ENCODE measurements at places on chromosomes 6 and 20.

DNA sequence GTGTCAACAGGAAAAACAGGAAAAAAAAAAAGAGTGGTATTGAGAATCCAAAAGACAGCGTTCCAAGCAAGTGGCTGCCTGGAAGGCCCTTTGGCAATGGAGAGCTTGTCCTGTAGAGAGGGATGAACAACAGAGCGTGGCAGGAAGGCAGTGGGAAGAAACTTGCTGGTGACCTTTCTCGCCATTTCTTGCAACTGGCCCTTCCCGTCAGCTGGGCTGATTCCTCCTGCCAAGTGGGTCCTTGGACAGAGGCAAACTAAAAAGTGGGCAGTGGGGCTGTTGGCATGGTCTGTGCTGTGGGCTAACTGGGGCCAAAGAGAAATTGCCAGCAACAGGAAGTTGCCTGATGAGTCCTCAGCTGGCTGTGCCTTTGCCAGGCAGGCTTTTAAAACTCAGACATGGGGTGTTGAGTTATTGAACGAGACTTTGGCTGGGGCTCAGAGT, 43.9 kb upstream of the CLDN20 start:
- DNase-seq: no peak

DNA sequence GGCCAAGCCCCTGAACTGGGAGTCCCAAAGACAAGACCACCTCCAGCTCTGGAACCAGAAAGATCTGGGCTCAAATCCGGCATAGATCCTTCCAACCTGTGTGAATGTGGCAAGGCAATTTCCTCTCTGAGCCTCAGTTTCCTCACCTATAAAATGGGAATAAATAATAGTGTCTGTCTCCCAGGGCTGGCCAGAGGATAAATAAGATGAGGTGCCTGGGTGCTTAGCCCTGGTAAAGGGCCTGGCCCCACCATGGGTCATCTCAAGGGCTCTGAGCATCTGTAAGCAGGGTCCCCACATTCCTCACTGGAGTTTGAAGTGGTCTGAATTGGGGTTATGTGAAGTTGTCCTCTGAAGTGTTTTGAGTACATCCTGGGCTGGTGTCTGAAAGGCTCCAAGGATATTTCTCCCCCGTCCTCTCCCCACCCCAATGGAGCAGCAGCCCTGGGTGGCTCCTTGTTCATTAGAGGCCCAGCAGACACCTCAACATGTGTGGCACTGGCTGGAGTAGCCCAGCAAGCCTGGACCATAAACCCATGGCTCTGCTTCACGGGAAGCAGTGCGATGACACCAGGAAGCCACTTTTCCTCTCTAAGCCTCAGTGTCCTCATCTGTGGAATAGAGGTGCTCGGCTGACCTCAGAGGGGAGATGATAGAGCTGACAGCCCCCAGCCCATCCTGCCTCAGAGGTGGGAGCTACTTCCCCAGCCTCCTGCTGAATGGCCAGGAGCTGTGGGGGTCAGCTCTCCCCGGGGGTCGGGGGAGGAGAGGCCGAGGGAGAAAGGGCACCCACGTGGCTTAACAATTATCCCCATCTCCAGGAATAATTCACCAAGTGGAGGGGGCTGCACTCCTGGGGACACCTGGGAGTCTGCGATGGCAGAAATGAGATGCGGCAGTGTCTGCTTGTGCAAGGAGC, 48.0 kb downstream of the HNF4A start:
- DNase-seq: no peak

DNA sequence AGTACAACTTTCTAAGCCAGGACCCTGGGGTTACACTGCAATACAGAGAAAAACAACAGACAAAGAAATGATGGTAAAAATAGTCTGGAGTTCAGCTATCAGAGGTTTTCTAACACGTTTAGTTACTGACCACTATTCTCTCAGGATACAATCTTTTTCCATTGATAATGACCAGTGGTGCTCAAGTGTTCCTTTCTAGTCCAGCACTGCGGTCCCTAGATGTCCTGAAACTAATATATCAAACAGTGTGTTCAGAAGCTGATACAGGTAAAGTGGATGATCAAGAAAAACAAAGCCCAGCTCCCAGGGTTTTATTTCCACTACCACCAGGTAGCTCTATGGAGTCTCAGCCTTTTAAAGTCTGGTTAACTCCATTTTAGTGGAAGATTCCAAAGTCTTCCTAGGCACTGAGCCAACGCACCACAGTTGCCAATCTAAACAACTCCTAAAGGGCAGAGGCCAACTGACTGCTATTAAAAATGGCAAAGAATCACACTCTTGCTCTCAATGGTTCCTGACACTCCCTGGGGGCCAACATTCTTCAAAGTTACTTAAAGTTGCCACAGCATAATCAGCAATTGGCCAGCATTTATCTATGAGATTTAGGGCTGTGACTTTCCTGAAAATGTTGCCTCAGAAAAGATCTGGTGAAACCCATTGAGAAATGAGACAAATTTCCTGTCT, 38.2 kb downstream of the DZANK1 start:
- DNase-seq: no peak

DNA sequence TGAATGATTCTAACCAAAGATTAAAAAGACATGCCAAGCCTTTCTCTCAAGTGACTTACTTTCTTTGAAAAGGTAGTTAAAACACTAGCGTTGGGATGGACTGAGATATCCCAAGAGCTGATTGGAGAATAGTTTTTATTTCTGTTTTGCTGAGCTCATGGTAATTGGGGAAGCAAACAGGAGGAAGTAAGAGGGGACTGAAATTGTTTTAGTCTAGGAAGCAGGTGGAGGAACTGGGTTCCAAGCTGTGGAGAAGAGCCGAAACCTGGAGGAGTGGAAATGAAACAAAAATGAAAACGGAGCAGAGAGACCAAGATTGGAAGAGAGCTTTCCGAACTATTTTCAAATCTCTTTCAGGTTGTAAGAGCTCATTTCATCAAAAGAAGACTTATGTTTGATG, 59.9 kb upstream of the TENT5A start:
- DNase-seq: no peak

DNA sequence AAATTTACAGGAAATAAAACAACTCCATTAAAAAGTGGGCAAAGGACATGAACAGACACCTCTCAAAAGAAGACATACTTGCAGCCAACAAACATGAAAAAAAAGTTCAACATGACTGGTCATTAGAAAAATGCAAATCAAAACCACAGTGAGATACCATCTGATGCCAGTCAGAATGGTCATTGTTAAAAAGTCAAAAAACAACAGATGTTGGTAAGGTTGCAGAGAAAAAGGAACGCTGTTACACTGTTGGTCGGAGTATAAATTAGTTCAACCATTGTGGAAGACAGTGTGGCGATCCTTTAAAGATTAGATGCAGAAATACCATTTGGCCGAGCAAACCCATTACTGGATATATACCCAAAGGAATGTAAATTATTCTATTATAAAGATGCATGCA, 858.0 kb upstream of the FLRT3 start:
- DNase-seq: no peak

GRCh38 chr20:25309395-25310267, 61.7 kb downstream of the PYGB start:
- DNase-seq: no peak

DNA sequence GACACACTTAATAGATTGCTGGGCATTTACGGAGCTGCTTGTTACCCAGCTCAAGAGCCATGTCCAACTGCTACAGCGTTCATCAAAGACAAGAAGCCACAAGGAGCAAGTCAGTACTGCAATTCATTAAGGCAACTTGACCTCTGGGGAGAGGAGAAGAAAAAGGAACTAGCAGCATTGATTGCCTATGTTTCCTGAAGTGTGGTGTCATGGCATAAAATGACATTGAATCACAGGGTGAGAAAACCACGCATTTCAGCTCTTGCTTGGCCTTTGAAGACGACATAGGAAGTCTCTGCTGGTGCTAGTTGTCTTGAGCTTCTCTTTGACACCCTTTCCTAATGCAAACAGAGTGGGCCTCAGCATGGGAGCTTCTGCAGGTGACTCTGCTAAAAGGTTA, 139.1 kb downstream of the CDH26 start:
- DNase-seq: no peak

DNA sequence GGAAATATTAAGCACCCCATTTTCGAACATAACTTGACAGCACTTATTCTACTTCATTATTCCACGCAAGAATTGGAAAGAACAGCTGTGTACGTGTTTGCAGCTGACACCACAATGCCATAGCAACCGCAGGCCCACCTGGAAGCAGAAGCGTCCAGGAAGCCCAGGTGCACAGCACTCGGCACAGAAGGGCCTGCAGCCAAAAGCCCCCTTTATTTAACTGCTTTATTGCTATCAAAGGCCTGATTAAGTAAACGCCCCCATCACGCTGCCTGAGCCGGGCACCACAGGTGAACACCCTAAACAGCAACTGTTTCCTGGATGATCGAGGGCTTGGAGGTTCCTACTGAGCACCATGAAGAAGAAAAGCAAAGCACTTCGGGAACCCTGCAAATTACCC, 6.3 kb downstream of the TAF4 start:
- no peak for DNase-seq

DNA sequence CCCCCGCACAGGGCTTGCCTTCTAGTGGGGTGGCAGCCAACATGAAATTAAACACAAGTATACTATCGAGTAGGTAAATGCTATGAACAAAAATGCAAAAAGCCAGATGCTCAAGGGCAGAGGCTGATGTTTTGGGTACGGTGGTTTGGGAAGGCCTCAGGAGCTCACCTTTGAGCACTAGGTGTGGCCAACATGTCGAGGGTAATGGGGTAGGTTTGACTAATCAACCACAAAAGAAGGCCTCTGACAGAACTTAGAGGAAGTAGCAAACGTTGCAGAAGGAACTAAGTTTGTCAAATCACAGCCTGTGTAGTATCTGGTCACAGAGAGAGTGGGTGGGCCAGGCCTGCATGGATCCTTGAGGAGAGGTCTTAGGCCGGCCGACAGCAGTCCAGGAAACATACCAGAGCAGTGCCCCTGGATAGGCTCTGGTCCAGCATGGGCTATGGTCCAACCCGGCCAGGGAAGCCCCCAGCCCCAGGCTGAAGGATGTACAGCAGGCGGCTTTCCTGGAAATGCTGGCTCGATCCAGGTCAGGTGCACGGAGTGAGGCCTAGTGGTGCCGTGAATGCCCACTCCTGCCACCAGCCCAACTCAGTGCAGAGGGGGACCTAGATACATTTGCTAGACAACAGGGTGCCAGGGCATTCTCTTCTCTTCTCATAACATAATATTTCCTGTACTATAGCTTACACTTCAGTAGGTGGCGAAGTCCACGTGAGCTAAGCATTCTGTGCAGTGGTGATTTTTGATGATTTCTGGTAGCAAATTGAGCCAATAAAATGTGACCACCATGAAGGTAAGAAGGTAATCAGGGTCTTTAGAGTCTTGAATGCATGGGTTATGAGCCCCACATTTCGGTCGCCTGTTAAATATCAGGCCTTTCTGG, 56.3 kb upstream of the CD93 start:
- DNase-seq: no peak

GRCh38 chr20:62900692-62901584, 25.4 kb downstream of the DIDO1 start:
- DNase-seq: no peak

GRCh38 chr6:48037946-48038345, 73.1 kb downstream of the PTCHD4 start:
- DNase-seq: no peak

- DNase-seq: no peak
Observed at GRCh38 chr20:50674138-50674825, 17.1 kb downstream of the RIPOR3 start.

GRCh38 chr20:10468340-10468845, 33.3 kb downstream of the SLX4IP start:
- DNase-seq: no peak

DNA sequence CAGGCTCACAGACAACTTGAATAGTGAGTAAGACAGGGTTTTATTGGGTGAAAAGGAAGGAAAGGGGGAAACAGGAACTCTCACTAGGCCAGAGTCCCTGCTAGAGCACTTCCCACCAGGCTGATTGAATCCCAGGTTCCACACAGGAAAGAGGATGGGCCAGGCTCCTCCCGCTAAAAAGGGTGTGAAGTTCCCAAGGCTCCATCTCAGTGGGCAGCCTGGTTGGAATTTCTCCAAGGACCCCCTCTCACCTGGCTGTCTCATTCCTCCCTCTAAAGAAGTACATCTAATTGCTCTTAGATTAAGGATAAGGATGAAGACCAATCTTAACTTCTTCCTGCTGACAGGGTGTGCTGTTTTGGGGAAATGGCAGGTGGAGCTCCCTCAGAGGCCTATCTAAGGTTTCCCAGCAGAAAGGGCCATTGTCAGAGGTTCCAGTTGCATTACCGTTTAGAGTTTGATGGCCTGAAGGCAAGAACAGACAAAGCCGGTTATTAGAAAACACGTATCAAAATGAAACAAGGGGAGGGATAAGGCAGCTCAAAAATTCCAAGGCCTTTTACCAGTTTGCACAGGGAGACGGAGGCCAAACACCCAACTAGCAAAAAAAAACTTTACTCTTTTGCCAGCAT, 21.5 kb downstream of the COL19A1 start:
- no peak for DNase-seq

DNA sequence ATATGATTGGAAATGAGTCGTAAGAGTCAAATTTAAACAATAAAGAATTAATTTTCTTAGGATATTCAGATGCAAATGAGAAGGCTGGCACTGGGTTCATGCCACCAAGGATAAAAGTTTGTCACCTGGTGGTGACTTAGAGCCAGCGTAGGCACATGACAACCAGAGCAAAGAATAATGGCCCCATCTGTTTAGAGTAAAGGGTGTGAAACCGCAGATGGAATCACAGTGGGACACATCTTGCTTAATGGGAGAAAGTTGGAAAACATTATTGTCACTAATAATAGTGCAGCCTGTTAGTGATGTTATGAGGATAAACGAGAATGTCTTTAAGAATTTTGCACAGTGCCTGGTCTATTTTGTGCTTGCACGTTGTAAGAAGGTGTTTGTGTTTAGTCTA, 727.8 kb downstream of the QKI start:
- DNase-seq: no peak

- no peak for DNase-seq
Observed at GRCh38 chr6:169722362-169723199, 1.7 kb downstream of the PHF10 start.

DNA sequence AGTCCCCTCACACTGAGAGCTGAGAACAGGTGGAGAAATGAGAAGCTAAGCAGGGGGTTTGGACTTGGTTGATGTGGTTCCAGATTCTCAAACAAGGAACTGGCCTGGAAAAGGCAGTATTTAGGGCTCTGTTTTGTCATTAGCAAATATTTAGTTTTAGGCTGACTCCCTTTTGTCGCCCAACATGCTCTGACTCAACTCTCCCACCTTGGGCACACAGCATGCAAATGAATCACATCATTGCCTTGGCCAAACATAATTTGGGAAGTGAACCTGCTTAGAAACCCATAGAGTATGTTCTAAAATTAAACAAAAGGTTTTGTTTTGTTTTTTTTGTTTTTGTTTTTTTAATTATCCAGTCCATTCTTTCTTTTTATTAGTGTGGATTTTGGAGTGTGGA, 9.5 kb upstream of the UQCC2 start:
- no peak for DNase-seq

- no peak for DNase-seq
Observed at GRCh38 chr6:152605342-152605741, 31.8 kb downstream of the SYNE1 start.

- DNase-seq: no peak
Observed at GRCh38 chr20:37781626-37782025, 87.8 kb downstream of the CTNNBL1 start.

- DNase-seq: no peak
Observed at GRCh38 chr6:98324446-98324845, 509.9 kb upstream of the POU3F2 start.

- DNase-seq: no peak
Observed at GRCh38 chr20:46953596-46953995, 59.0 kb downstream of the EYA2 start.
